ENCODE measurements at places on chromosomes 5 and 9. TPM values are rescaled to one million over a fixed set of nuclear protein-coding genes. Genes with fewer than 3 reads are reported as not detected.

DNA sequence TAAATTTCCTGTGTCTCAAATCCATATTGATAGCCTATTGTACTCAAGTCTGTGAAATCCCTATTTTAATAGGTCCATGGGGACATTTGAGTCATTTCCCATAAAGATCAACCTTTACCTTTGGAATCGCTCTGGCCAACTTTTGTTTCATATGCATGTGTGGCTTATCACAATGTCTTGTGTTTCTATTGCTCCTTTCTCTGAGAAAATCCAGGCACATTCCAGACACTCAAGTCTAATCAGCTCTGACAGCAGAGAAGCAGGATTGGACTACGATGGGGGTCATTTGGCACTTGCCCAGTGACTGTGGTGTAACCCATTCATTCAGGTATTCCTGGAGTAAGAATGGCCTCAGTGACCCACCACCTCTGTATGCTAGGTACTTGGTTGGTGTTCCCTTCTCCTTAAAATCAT is 48.4 kb downstream of the ACTBL2 start:
- no peak for DNase-seq

DNA sequence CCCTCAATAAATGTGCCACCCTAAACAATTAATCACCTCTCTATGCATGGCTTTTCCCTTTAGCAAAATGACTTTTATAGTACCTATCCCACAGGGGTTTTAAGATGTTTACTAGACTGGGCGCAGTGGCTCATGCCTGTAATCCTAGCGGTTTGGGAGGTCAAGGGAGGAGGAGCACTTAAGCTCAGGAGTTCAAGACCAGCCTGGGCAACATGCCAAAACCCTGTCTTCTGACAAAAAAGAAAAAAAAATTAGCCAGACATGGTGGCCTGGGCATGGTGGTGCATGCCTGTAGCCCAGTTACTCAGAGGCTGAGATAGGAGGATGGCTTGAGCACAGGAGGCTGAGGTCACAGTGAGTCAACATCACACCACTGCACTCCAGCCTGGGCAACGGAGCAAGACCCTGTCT is 13.5 kb downstream of the SH3TC2 start:
- DNase-seq = no peak

- DNase-seq = no peak
Measured at GRCh38 chr9:135079676-135080075, 7.8 kb upstream of the OLFM1 start.

DNA sequence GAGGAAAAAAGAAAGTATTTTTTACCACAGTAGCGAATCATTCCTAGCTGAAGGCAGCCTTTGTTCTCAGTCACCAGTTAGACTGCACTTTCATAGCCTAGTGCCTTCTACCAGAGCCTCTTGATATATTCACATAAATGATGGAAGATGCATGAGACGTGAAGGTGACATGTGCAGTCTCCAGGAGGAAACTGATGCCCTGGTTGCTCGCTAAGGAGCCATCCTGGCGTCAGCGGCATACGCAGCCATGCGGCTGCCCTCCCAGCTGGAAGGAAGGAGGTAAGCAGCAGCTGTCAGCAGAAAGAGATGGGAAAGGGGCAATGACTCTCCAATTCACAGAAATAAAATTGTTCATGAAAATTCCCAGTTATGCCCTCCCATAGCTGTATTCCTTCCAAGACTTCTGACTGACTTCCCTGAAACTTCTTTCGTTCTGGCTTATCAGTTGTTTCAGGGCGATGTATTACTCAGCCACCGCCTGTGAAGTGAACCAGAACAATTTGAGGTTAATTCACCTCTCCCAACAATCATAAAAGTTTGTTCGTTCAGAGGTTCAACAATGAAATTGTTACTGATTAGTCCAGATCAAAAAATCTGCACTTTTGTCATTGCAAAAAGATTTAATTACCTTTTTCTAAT is 331.2 kb downstream of the NR2F1-AS1 start:
- no peak for DNase-seq

DNA sequence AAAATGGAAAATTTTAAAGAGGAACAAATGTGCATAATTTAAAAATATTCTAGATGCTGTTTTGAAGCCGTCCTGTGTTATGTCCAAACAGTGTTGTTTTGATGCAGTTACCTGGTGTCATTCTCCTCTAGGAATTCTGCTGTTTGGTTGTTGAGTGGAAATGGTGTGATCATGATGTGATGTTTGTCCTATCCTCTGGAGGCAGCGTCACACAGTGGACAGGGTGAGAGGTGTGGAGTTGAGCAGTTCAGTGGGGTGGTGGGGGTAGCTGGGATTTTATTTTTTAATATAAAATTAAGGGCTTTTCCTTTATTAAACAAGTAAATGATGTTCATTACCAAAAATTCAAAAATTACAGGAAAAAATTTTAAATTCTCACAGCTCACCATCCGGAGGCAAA is 31.2 kb downstream of the PRDM6 start:
- DNase-seq = peak; percentile 43

DNA sequence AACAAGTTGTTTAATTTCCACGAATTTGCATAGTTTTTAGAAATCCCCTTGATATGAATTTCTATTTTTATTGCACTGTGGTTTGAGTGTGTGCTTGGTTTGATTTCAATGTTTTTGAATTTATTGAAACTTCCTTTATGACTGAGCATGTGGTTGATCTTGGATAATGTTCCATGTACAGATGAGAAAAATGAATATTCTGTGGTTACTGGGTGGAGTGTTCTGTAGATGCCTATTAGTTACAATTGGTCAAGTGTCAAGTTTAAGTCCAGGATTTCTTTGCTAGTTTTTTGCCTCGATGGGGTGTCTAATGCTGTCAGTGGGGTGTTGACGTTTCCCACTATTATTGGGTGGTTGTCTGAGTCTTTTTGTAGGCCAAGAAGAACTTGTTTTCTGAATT is 319.5 kb upstream of the ACTBL2 start:
- no peak for DNase-seq

DNA sequence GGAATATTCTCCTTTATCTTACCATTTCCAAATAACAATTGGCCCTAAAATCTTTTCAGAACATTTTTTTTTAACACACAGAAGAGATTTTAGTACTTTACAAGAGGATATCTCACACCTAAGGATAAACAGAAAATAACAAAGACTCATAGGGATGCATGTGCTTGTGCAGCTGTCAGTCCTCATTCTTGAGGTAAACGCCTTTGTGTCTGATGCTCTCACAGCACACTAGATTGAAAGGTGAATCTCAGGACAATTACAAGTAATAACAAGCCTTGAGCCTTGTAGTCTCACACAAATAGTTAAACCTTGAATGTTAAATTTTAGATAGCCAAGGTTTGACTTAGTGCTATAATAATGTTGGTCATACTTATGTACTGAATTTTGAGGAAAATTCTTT is 439.2 kb downstream of the PTPRD start:
- DNase-seq = no peak

GRCh38 chr5:172498431-172499129 is 44.3 kb upstream of the SH3PXD2B start:
- DNase-seq = no peak

DNA sequence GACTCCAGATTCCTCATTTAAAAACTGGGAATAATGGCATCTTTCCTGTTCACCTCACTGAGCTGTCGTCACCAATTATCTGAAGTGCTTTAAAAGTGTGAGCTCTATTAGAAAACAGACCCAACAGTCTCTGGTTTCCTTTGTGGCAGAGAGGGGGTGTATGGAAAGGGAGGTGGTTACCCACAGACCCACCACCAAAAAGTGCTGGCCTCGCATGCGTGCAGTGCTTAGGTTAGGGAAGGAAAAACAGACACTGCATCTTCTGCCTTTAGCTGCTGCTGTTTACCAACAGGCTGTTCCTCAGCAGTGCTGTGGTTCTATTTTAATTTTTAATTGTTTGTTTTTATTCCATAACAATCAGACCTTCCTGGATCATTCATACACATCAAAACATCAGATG is 249.6 kb downstream of the PIK3R1 start:
- DNase-seq = no peak

- DNase-seq = no peak
Measured at GRCh38 chr9:136916330-136917184, 28.0 kb downstream of the FBXW5 start.

DNA sequence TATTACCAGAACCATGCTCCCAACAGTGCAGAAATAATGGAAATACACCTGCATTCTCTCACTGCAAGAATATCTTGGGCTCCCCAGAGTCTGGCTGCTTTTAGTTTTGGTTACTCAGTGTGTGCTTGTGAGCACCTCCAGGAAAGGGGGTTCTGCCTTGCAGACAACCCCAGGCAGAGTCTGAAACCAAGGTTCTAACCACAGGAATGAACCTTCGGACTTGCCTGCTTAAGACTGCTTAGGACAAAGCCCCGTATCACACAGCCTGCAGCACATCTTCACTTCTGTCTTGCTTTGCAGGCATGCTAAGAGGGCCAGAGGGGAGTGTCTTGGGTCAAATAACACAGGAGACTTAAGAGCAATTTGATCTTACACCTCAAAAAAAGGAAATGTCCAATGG is 94.8 kb upstream of the SPATA31C2 start:
- DNase-seq = no peak

DNA sequence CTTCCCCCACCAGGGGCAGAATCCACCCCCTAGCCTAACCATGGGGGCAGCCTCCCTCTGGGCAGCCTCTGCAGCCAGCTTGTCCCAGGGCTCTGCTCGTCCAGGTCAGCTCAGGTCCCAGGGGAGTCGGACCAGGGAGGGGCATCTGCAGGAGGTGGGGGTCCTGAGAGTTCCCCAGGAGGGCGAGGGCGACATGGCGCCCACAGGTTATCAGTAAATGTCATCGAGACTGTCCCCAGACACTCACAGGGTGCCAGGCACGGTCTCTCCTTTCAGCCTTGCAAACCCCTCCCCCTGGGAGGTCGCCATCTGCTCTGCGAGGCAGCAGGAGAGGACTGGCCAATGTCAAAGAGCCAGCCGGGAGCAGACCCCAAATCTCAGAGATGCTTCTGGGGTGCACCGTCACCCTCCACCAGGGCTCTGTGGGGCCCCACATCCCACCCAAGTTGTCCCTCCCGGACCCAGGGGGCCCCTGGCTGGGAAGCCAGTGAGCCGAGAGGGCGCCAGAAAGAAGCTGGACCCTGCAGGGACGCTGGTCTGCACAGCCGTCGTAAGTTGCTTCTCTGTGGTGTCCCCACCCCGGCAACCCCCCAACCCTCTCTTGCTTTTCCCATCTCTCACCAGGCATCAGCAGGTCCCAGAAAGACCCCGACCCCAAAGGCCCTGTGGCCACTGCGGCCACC is 69.3 kb downstream of the NTNG2 start:
- DNase-seq = no peak

DNA sequence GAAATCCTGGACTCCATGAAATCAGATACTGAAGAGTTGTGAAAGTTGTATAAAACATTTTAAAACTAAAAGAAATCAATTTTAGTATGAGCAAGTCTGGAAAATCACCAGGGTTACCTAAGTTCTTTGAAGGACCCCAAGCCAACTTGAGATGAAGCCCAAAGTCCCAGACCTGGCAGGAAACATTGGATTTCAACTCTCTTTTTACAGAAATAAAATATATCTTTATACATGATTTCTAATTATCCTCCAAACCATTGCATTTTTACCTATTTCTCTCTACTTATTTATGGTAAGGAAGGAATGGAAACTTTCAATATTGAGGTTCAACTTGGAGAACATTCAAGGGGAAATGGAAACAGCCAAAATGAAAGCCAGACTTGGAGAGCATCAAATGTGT is 390.6 kb upstream of the C9orf72 start:
- no peak for DNase-seq

GRCh38 chr9:111161015-111161415 is 122.7 kb upstream of the LPAR1 start:
- DNase-seq = no peak

Gene DND1
- total RNA-seq = 0.85 TPM

Gene PCDHGB7
- total RNA-seq = 4.4 TPM

Gene ECSCR
- total RNA-seq = 6.4 TPM

All from H7 (cell line).